ENCODE measurements at places on chromosomes 13 and 19.

DNA sequence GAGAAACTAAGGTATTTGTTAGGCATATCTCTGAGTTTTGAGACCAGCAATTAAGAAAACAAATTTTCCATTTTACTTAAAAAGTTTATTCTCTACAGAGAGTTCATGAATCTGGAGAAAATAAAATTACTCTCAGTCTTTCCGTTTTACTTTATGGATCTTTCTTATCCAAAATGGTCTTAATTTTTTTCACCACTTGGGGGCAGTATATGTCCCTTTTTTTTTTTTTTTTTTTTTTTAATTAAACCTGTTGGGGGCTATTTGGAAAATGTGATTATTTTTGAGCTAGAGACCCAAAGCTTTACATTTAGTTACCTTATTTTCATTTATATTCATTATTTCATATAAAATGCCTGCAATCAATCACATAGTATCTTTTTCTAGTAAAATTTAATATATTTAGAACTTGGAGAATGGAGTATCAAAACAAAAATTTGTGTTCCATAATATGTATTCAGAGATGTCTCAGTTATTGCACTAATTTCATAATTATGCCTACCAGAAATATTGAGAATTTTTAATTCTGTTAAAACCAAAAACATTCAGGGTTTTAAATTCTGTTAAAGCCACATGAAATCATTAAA lies 27.1 kb downstream of the PIBF1 start:
- H3K27me3 ChIP-seq: no peaks in the 10 kb centered on the region
- DNase-seq: no peak

DNA sequence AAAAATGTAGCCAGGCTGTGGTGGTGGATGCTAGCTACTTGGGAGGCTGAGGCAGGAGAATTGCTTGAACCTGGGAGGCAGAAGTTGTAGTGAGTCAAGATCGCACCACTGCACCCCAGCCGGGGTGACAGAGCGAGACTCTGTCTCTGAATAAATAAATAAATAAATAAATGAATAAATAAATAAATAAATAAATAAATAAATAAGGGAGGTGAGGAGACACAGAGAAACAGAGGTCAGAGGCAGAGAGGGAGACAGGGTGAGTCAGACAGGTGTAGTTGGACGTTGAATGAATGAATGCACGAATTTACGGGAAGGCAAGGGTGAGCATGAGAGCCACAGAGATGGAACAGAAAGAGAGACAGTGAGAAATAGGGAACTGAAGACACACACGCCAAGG lies 3.1 kb downstream of the RAB4B start:
- H3K27me3 ChIP-seq: no peaks in the 10 kb centered on the region
- H3K4me3 ChIP-seq: no peak overlapping the region
- no peak overlapping the region for H3K27ac ChIP-seq

DNA sequence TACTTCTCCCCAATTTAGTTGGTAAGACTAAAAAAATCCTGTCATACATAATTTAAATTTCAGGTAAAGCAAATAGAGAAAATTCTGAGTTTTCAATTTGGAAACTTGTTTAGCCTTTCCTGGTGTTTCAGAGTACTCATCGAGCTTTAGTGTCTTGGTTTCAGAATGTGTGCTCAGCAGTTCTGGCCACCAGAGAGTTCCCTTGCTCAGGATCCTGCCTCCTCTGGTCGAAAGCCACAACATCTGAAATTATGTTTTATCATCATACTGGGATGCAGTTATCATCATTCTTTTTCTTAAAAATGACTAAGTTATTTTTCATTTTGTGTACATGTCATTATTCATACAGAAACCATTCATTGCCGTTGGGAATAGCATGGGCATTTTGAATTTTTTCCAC lies 263.2 kb upstream of the SPRY2 start:
- H3K27me3 ChIP-seq: no peaks in the 10 kb centered on the region
- no peaks in the 10 kb centered on the region for H3K36me3 ChIP-seq
- H3K27ac ChIP-seq: no peak overlapping the region
- H3K4me3 ChIP-seq: no peak overlapping the region
- H3K4me1 ChIP-seq: peaks cover 1% of the 10 kb centered on the region
- DNase-seq: no peak

GRCh38 chr13:73399347-73400216 lies 340.8 kb downstream of the KLF5 start:
- H3K36me3 ChIP-seq: no peaks in the 10 kb centered on the region
- peak overlapping the region; percentile 13 for H3K27ac ChIP-seq
- no peak for DNase-seq
- no peak overlapping the region for H3K4me3 ChIP-seq
- peaks cover 35% of the 10 kb centered on the region for H3K4me1 ChIP-seq

GRCh38 chr13:40445557-40445990 lies 220.9 kb downstream of the FOXO1 start:
- no peak overlapping the region for H3K27ac ChIP-seq
- no peaks in the 10 kb centered on the region for H3K36me3 ChIP-seq
- H3K4me3 ChIP-seq: no peak overlapping the region
- no peaks in the 10 kb centered on the region for H3K27me3 ChIP-seq
- peaks cover 6% of the 10 kb centered on the region for H3K4me1 ChIP-seq
- DNase-seq: no peak

GRCh38 chr13:114024603-114025404 lies 50.9 kb upstream of the C13orf46 start:
- H3K4me3 ChIP-seq: no peak overlapping the region
- H3K27me3 ChIP-seq: no peaks in the 10 kb centered on the region
- H3K4me1 ChIP-seq: peaks cover 3% of the 10 kb centered on the region
- H3K36me3 ChIP-seq: peaks cover 2% of the 10 kb centered on the region
- no peak for DNase-seq

- H3K27me3 ChIP-seq: no peaks in the 10 kb centered on the region
- no peaks in the 10 kb centered on the region for H3K4me1 ChIP-seq
- no peak overlapping the region for H3K27ac ChIP-seq
- DNase-seq: no peak
- H3K36me3 ChIP-seq: no peaks in the 10 kb centered on the region
These were observed 1712.4 kb downstream of the EFNB2 start for GRCh38 chr13:104823071-104823470.

DNA sequence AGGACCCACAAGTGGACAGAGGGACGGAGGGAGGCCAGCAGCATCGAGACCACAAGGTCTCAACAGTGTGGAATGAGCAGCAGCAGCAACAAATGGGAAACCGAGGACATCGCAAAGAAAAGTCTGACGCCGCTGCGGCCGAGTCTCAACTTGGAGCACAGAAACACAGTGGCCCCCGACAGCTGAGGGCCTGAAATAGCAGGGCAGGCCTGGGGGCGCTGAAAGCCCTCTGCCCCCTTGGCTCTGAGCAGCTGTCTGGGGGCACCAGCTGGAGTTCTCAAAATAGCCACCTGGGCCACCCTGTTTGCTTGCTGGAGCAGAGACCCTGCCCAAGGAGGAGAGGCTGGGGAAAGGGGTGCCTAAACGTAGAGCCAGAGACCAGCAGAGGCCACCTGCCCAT lies 5.9 kb upstream of the ISYNA1 start:
- peaks cover 3% of the 10 kb centered on the region for H3K36me3 ChIP-seq
- H3K4me1 ChIP-seq: peaks cover 16% of the 10 kb centered on the region
- no peak overlapping the region for H3K4me3 ChIP-seq
- H3K27me3 ChIP-seq: no peaks in the 10 kb centered on the region
- no peak for DNase-seq

All from progenitor cell of endocrine pancreas (in vitro differentiated cells).